Stimulated activated CD4-positive, alpha-beta T cell treated with anti-CD3 and anti-CD28 coated beads, Interleukin-12 subunit alpha, Interleukin-12 subunit beta, amount 100 ng/mL, for 24 hours (primary cell): ENCODE measurements at places on chromosomes 2 and 18.

- DNase-seq: no peak
Observed at GRCh38 chr2:63681896-63682295, 93.1 kb downstream of the MDH1 start.

- no peak for DNase-seq
Observed at GRCh38 chr2:27158468-27158867, 9.7 kb downstream of the TCF23 start.

GRCh38 chr18:74623047-74623816 lies 25.6 kb downstream of the ZNF407 start:
- DNase-seq: no peak

DNA sequence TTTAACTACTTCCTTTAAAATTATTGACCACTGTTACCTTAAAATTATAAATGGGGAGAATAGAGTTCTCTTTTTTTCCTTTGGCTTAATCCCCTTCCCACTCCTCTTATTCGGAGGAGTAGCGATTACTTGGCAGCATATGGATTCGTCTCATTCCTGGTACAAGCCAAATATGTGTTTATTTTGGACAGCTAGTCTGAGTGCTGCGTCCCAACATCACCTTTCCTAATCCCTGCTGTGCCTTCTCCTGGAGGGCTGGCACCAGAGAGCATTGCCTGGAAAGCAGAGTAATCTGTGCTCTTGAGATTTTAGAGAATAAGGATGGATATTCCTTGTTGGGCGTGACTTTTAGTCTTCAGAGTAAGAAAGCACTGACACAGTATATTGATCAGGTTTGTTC lies 185.6 kb downstream of the AGAP1 start:
- DNase-seq: no peak

- DNase-seq: no peak
Observed at GRCh38 chr2:223929571-223930102, 15.5 kb downstream of the WDFY1 start.

DNA sequence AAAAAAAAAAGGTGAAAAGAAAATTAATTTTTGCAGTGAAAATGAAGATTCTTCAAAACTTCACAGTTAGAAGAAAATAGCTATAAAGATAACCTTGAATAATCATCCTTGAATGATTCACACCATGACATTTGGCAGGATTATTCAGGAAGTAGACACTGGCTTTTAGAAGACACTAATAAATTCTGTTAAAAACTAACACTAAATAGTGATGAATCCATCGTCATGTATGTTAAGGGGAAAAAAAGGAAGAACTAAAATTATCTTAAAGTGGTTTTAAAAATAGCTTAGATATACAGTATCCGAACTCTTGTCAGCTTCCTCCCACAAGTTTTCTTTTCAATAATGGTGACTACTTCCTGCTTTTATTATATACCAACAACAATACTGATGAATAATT lies 10.2 kb downstream of the USP37 start:
- no peak for DNase-seq

- DNase-seq: no peak
Observed at GRCh38 chr2:98009887-98010760, 14.4 kb upstream of the TMEM131 start.

DNA sequence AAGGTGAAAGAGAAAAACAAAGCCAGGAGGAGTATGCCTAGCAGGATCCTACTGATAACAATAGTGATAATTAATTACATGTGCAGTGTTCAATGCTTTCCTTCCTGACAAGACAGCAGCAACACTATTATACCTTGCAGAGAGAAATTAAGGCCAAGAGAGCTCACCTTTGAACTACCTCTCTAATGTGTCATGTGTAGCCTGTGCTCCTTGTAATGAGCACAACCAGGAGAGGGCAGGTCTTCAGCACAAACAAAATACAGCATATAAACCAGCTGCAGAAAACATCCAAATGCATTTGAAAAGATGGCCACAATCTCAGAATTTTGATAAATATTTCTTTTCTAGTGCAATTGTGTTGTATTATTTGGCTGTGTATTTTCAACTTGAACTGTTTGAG lies 1425.7 kb downstream of the DSC3 start:
- no peak for DNase-seq

DNA sequence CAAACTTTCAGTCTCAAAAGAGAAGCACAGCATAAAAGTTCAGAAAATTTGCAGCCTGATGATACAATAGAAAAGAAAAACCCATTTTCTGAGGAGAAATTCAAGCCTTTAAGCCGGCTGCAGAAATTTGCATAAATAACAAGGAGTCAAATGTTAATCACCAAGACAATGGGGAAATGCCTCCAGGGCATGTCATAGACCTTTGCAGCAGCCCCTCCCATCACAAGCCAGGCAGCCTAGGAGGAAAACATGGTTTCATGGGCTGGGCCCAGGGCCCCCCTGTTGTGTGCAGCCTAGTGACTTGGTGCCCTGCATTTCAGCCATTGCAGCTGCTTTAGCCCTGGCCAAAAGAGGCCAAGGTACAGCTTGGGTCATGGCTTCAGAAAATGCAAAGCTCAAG lies 54.1 kb upstream of the CAVIN2 start:
- DNase-seq: no peak

- no peak for DNase-seq
Observed at GRCh38 chr2:162022290-162022945, 51.6 kb downstream of the DPP4 start.

DNA sequence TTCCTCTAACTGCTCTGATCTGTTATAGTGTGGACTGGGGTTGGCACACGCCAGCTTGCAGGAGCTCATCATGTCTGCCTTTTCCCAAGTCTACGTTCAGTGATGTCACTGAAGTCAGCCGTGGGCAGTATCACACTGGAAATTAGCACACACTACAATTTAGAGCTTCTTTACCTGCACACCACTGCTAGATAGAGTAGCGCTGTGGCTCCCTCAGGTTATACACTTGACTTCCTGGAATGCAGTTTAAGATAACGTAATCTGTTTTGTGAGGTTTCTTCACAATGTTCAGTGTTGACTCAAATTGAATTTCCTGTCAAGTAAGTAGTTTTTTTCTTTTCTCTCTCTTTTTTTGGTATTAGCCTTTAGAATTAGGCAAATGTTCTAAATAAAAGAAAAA lies 487.2 kb downstream of the DCDC2C start:
- no peak for DNase-seq

DNA sequence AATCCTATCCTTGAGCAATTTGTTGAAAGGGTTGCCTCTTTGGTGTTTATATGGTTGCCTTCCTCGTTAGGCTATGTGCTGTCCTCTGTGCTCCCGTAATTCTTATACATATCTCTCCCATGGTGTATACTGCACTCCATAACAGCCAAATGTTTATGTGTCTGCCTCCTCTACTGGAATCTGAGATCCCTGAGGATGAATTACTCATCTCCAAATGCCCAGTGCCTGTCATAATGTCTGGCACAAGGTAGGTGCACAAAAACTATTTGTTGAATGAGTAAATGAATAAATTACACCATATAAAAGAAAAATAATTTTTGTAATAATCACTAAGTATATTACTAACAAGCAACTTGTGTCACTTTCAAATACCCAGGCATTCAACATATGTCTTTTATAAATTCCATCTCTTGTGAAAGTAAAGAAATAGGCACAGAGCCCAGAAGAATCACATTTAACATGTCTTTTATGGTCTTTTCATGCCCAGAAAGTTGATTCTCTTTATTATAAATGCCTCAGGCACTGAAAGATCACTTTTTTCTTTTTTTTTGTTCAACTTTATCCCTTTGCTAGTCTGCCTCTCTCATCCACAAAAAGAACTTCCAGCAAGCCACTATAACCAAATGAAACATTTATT lies 164.9 kb downstream of the CCDC148 start:
- DNase-seq: no peak

DNA sequence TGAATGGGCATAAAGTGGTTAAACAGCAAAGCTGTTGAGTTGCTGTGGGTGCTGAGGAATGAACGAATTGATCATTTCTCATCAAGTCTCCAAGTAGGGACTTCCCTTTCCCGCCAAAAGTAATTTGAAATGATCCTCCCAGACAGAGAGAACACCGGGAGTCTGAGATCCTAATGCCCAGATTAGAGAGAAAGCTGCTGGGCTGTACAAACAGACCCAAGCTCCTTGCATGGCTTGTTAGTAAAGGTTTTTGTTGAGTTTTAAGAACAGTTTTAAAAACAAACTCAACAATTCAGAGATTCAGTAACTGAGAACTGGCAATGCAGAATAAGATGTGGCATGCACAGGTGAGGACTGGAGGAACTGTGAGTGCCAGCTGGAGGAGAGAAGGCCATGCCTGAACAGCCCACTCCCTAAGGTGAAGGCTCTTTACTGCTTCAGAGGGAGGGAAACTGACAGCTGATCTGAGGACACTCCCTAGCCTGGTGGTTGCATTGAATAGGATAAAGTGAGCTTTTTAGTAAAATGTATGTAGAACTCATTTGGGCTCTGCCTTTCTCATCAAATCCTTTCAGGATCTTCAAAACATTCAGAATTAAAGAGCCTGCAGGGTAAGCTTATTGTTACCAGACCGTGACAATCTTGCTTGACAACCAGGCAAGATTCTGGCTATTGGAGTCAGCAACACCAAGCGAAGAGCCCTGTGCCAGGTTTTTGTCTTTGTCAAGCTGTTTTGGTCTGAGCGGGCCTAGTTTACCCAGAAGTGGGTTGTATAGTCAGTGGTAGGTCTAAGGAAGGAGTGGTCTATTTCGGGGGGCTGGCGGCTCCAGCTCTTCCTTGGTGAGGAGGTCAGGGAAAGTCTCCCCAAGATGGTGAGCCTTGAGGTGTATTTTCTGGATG lies 63.2 kb upstream of the IGFBP5 start:
- DNase-seq: no peak

DNA sequence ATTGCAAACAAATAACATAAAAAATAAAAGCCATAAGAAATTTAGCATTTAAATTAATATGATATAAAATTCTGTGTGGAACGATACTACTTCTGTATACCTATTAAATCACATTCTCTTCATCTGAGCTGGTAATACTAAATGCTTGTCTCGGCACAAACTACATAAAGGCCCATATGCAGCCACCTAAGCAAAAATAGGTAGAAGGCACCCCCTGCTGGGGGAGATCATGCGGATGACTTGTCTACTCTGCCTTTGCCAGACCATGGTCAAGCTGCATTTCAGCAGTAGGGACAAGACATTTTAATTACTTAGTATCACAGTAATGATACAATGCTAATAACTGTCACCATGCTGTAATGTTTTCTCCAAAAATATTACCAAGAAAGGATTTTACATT lies 108.0 kb downstream of the CDH19 start:
- DNase-seq: no peak

GRCh38 chr2:11678306-11678960 lies 8.4 kb upstream of the NTSR2 start:
- no peak for DNase-seq

GRCh38 chr2:207055257-207055656 lies 110.5 kb downstream of the KLF7 start:
- DNase-seq: no peak

DNA sequence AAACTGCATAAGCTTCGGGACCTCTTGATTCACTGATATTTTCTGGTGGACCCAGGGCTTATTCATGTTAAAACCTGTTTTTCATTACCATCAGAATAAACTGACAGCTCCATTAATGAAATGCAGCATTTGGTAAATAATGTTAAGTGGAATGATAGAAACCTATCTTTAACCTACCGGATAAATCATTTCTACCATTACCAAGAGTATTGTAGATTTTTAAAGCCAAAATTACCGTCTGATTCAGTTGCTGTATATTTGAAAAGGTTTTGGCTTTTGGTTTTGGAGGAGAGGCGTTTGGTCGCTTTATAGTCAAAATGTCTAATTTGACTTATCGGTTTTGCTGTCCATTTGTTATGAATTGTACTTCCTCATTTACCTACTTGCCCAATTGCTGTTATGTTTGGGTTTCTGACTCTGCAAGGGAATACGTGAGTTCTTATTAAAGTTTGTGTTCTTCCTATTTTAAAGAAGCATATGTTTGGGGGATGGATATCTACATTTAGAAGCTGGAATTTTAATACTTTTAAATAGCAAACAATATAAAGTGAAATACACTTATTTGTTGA lies 1.0 kb upstream of the CUL3 start:
- no peak for DNase-seq

GRCh38 chr2:217071416-217071815 lies 211.6 kb upstream of the TNP1 start:
- no peak for DNase-seq

DNA sequence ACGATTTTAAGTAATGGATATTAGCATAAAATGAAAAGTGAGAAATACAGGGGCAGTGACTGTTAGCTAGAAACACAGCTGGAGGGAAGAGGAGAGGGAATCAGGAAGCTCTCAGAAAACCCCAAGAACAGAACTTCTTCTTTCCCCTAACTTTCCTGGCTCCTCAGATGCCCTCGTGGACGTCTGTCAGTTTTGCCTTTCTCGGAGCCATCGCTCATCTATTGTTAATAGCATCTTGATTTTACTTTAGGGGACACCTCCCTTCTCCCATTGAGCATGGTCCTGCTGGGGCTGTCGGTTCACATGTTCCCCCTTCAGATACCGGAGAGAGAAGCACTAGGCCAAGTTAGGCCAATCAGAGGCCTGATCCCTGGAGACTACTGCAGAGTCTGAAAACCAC lies 2.3 kb upstream of the PLEK start:
- DNase-seq: no peak

DNA sequence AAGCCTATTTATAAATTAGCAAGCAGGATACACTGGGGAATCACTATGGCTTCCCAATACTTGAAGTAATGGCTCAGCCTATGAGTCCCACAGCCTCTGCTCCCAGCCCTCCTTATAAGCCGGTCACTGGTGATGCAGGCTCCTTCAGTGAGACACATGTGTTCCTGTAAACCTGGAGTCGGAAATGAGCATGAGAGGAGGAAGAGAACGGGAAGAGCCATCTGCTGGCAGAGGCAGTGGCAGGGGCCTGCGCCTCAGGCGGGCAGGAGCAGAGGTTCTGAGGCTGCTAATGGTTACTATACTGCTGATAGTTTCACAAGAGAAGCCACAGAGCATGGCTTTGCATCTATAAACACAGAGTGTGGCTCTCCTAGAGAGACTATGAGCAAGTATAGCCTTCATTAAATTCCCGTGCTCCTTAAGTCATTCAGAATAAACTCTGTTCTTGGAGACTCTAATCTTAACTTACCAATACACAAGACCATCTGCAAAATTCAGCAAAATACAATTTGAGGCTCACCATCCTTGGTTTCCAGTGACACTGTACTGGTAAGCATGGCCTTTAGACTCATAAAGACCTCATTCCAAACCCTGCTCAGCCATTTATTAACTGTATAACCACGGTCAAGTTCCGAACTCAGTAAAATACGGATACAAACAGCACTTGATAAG lies 63.3 kb downstream of the FBXO15 start:
- DNase-seq: no peak

GRCh38 chr2:212960336-212960735 lies 191.1 kb downstream of the IKZF2 start:
- no peak for DNase-seq

DNA sequence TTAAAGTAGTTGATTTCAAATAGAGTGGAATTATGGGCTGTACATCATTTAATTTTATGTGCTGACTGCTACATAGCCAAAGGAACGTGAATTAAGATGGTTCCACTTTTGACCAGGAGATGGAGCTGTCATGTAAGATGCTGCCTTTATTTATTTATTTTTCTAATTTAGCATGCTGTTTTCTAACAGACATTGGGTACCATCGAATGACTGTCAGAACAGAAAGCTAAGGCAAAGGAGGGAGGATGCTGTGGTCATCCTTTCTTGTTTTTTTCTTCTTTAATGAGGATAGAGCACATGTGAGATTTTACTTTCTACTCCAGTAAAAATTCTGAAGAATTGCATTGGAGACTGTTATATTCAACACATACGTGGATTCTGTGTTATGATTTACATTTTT lies at the start of gene SCN2A:
Gene SCN2A, plus strand, starts transcription at position 185 of the 400 bp plus-strand sequence. CDS start 56,410 bp downstream, outside the sequence.
- no peak for DNase-seq
